ENCODE measurements at places on chromosomes 12 and 14.

DNA sequence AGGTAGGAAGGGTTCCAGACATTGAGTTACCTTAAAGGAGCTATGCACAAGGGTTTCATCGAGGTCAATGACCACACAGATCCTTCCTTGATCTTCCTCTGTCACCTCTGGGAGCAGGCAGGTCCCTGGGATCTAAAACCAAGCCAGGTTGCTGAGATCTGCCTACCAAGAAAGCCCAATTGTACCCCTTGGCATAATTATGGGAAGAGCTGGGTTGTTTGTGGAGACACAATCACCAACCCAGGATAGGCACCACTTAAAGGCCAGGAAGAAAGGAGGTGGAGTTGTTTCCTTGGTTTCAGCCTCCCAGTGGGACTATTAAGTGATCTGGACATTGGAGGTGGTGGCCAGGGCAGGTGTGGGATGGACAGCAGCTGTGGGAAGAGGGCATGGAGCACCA lies 8.4 kb upstream of the AVIL start:
- no peak for DNase-seq

GRCh38 chr12:57731411-57732080 lies 7.0 kb downstream of the AGAP2 start:
- DNase-seq = no peak

DNA sequence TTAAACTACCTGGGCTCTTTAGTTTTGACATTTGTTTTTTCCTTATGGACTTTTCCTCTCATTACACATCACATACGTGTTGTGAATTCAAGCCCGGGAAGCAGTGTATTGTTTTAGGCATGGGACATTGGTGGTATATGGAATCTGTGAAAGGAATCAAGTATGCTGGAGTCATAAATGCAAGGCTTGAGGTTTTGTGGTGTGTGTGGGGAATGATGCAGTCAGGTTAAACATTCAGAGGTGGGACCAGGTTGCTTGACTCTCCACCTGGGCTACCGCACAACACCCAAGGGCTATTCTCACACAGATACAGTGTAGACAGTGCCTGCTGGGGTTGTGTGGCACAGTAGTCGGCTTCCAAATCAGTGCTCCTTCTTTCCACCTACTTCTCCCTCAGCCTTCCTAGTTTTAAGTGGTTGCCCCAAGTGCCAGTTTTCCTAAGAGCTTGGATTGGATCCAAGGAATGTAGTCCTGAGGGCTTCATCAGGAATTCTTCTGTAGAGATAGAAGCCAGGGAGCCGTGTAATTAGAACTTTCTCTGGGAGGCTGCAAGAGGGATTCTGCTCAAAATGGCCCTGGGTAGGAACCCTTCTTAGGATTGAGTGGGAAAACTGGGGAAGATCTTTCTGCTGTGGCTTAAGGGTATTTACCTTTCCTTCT lies 243.7 kb downstream of the C12orf75 start:
- DNase-seq = peak; percentile 67

- DNase-seq = no peak
Observed at GRCh38 chr14:100213587-100213955, 25.4 kb upstream of the YY1 start.

DNA sequence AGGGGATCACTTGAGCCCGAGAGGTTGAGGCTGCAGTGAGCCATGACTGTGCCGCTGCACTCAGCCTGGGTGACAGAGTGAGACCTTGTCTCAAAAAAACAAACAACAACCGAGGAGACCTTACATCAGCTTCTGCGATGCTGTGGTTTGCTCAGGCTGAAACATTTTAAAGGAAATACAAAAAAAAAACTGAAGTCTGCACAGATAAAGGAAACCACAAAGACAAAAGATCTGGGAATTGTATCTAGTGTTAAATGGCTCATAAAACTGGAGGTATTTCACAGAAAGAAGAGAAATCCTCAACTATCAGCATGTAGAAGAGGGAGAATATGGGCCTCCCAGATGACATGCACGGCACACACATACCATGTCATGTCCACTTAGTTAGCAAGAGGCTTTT lies 60.3 kb upstream of the VPS33A start:
- DNase-seq = no peak

DNA sequence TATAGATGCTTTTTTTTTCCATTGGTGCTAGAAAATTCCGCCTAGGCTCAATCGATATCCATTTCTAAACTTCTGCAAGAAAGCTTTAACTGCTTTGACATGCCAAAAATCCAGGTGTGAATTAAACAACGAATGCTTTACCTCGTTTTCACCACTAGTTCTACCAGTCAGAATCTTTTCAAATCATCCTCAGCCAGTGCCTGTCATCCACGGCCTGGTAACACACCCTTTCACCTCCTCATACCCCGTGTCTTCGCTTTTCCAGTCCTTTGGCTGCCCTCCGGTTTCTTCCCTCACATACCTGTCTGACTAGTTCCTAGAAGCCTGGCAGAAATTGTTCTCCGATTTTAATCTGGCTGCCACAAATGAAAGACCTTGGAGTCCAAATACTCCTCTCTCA lies 1.4 kb upstream of the PHC1 start:
- no peak for DNase-seq

DNA sequence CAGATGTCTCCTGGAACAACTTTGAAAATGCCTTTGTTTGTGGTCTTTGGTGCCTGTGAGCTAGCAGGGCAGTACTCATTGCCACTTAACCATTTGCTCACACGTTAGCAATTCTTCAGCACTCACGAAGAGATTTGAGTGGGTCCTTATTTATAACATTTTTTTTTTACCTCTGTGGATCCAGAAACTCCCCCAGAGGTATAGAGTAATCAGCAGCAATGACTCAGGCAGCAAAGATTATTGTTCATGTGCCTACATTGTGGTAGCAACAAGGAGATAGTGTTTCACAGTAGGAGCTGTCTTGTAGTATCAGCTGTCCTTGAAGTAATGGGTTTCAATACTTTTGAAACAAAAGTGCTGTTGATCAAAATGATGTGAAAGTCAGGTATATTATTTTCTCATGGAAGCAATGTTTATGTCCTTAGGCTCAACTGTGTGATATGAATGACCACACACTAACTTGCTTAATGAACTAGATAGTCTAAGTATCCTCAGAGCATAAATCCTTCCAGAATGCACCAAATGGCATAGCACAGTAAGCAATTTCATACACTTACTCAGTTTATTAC lies 304.1 kb downstream of the EGLN3 start:
- DNase-seq = peak; percentile 86

- DNase-seq = no peak
Observed at GRCh38 chr14:74349757-74350156, 1.5 kb downstream of the VRTN start.

DNA sequence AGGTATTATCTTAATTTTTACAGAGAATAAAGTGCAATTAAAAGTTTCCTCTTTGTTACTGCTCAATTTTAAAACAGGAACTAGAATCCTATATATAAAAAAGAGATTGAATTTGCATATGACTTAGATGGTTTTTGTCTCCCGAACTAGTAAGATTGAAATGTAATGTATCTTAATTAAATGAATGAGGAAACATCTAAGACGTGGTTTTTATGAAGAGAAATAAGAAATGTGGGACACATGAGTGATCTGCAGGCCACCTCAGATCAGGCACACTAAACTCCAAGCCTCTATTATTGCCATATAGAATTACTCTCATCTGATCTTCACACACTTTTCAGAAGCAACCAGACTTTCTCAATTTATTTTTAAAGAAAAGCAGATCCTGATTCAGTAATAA lies 158.6 kb downstream of the CPNE8 start:
- no peak for DNase-seq

GRCh38 chr12:84702001-84702400 lies 210.6 kb downstream of the SLC6A15 start:
- DNase-seq = peak; percentile 30

GRCh38 chr14:71115821-71116567 lies 208.7 kb downstream of the PCNX1 start:
- DNase-seq = no peak

- peak; percentile 24 for DNase-seq
Observed at GRCh38 chr14:22836301-22837113, at the start of gene MMP14. MMP14 (plus strand) TSS chr14:22836585; CDS start chr14:22836818, 233 bp downstream.

GRCh38 chr12:93671044-93671443 lies 6.1 kb upstream of the CRADD start:
- no peak for DNase-seq
